ENCODE measurements at places on chromosomes 5 and 9.

GRCh38 chr9:588981-589380 is 252.5 kb upstream of the DMRT1 start:
- DNase-seq, result no peak

GRCh38 chr5:77145666-77146065 is 58.6 kb upstream of the ZBED3 start:
- DNase-seq, result peak; percentile 54

GRCh38 chr5:179294891-179295777 is 50.1 kb downstream of the ADAMTS2 start:
- DNase-seq, result no peak

DNA sequence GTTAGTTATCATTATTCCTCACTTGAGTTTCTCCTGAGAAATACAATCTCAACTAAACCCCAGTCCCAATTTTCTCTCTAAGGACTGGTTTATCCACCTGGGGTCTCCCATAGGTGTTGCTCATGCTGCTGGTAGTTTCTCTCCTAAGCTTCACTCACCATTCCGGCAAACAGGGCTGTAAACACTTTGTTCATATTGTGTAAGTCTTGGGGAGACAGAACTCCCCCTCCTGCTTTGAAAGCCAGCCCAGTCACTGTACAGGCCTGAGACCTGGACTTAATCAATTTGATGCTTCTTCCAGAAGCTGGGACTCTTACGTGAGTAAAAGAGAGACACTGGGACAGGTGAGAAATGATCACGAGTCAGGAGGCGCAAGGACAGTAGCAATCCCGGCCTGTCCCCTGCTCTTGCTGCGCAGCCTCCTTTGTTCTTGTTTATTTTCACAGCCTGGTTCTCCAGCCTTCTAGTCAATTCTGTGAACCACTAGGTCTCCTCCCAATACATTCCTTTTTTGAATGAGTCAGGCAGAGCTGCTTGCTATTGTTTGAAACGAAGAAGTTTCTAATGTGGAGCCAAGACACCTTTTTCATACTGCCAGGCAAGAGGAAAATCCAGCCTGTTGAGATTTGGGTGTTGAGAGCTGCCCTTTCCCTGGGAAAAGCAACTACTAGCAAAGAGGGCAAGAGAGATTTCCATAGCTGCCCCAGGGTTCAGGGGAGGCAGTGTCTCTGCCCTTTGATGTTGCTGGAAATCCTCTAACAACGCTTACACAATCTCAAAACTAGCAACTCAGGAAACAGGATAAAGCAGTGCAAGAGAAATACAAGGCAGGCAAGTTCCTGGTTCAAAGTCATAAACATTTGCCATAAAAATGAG is 9.2 kb upstream of the SHROOM1 start:
- DNase-seq, result peak; percentile 71

DNA sequence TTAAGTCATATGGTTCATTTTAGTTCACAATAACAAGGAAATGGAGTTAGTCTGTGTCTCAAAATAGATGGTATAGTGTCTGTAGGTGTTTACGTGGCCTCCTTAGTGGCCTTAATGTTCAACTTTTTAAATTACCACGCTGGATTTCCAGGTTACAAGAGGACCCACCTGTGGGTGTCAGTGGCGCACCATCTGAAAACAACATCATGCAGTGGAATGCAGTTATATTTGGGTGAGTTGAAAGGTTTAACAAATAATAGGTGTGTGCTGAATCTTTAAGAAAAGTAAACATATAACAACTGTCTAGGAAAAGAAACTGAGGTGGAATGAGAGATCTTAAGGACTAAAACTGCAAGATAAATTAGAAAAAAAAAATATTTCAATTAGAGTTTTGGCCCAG is 2.9 kb downstream of the UBE2B start:
- DNase-seq, result no peak

- DNase-seq, result peak; percentile 58
Observed at GRCh38 chr9:19999491-20000057, 210.7 kb upstream of the SLC24A2 start.

DNA sequence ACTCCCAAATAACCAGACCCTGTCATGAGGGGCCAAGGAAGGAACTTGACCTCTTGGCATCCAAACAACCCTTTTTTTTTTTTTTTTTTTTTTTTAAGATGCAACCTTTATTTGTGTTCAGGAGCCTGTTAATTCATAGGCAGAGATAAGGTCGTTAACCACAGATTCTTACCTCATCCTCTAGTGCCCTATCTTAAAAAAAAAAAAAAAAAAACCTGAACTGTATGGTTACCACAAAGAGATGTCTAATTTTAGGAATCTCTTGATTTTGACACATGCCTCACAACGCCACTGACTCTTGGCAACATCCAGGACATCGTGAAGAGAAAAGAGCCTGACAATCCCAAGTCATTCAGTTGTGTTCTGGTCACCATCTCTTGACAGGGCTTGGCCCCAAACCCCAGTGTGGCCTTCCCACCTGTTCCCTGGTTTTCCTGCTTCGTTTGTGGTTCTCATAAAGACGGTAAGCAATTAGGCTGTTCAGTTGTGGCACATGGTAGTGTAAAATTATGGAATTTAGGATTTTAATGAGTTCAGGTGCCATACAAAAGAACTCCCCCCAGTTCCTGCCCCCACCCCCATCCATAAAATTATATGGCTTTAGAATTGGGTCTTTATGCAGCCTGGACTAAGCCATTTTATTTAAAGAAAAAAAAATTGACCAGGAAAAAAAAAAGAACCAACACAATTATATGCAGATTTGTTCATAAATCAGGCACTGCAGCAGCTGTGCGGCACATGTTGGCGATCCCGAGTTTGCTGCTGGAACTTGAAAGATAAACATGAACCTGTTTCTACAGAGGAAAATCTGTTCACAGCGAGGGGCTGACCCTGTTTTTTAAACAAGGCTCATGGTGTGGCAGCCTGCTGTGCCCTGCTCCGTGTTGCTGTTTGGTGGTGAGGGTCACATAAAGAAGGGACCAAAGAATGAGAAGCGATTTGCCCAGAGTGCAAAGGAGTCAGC is 267.8 kb upstream of the CLINT1 start:
- DNase-seq, result no peak

- no peak for DNase-seq
Observed at GRCh38 chr5:85998656-85999055, 619.1 kb upstream of the COX7C start.

DNA sequence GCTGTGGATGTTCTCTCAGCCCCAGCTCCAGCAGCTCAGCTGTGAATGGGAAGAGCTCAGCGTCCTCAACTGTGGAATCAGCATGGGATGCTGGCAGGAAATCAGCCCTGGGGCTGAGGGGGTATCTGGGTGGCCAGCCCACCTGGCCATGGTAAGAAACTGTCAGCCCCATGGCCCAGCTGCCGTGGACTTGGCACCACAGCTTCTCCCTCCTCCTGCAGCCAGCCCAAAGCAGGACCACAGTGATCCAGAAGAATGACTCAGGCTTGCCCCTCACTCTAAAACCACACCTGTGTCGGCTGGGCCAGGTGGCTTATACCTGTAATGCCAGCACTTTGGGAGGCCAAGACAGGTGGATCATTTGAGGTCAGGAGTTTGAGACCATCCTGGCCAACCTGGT is 48.0 kb downstream of the SAR1B start:
- no peak for DNase-seq

GRCh38 chr9:16627521-16627920 is 242.9 kb downstream of the BNC2 start:
- DNase-seq, result no peak

DNA sequence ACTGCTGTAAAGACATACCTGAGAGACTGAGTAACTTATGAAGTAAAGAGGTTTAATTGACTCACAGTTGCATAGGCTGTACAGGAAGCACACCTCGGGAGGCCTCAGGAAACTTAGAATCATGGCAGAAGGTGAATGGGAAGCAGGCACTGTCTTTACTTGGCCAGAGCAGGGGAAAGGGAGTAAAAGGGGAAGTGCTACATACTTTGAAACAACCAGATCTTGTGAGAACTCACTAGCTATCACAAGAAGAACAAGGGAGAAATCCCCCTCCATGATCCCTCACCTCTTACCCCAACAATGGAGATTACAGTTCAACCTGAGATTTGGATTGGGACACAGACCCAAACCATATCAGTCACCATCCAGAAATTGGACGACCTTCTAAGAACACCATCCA is 1285.8 kb upstream of the CDH9 start:
- DNase-seq, result no peak

- DNase-seq, result no peak
Observed at GRCh38 chr5:10543585-10544040, 20.3 kb upstream of the ANKRD33B start.

DNA sequence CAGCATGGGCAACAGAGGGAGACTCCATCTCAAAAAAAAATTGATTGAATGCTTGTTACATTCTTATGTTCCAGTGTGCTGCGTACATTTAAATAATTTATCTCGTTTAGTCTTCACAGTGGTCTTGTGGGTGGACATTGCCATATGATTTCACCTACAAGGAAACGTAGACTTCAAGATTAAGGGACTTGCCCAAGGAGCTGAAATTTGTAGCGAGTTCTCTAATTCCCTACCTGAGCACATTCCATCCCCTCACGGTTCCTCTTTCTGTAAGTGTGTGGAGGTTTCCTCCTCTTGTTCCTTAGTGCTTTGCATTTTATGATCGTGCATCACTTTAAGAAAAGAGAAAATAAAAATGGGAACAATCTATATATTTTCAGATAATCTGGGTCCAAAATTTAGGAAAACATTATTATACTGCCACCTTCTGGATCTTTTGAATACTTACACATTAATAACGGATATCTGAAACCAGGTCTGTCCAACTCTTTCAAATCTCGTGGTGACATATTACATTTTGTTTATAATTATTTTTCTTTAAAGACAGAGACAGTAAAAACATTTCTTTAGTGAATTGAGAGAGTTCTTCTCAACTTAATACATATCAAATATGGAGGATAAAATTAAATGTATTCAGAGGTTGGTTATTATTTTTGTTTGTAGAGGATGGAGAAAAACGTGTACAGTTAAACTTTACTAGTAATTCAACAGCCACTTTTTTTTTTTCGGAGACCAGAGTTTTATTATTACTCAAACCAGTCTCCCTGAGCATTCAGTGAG is 29.9 kb upstream of the C7 start:
- peak; percentile 60 for DNase-seq

DNA sequence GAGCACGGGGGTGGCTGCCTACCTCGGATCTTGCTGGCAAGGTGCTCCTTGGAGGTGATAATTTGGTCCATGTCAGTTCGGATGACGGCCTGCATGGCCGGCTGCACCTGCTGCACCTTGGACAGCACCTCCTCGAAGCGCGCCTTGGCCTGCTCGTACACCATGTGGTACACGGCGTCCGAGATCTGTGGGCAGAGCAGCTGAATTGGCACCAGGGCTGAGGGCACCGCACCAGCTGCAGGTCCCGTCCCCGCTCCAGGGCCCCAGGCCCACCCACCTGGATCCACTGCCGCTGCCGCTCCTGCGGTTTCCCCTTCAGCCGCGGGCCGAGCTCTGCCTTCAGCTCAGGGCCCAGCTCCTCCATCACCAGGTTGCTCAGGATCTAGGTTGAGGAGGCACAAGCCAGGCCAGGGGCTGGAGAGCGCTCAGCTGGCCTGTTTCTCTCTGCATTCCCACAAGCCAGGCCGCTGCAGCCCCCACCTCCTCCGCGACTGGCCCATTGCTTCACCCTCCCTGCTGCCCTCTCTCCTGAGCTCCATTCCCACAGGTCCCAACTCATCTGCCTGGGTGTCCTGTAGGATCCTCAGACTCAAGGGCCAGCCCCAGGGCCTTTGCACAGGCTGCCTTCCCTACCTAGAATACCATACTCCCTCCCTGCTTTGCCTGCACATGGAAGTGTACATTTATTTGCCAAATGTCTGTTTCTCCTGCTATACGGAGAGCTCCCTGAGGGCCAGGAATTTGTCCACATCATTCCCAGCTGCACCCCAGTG is 65.7 kb downstream of the LRSAM1 start:
- no peak for DNase-seq

DNA sequence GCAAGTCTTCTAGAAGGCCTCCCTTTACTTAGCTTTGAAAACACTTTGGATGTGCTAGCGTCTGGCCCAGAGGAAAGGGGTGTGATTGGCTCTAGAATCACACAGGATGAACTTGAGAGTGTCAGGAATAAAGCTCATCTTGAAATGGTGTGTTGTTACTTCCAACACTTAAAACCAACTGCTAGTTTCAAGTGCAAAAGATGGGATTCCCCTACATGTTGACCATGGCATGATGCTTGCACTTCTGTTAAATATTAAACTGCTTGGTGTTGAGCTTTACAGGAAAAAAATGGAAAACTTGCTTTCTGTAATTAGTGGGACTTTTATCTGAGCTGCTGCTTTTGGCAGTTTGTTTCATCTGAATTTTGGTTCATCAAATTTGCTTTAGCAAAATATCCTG is 261.1 kb downstream of the MED10 start:
- DNase-seq, result no peak

GRCh38 chr5:79508354-79508753 is 5.6 kb downstream of the HOMER1 start:
- no peak for DNase-seq

GRCh38 chr5:15001517-15001916 is 129.9 kb upstream of the ANKH start:
- DNase-seq, result no peak

GRCh38 chr5:131581702-131582101 is 53.3 kb downstream of the RAPGEF6 start:
- DNase-seq, result no peak

GRCh38 chr9:118618084-118618483 is 751.2 kb downstream of the BRINP1 start:
- DNase-seq, result peak; percentile 32

DNA sequence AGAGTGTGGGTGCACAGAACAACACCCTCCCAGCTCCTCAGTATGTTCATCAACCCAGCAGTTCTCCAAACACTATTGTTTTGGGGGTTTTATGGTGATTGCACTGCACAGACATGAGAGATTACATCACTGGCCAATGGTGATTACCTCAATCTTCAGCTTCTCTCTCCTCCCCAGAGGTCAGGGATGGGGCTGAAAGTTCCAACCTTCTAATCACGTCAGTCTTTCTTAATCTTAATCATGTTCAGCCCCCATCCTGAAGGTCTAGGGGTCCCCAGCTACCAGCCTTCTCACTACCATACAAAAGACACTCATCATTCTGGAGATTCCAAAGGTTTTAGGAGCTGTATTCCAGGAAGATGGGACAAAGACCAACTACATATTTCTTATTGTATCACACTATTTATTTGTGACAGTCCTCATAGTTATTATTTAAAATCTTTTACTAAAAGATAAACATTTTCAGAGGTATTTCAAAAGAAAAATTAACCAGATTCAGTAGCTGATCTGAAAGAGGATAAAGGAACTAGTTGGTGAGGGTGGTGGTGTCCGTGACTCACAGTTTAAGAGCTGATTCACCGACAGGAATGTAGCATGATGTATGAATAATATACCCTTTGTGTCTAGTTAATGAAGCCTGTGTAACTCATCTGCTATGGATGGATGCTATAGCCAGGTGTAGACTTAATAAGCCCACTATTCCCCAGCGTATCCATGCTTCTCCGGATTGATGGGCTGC is 35.6 kb downstream of the RASEF start:
- peak; percentile 88 for DNase-seq

DNA sequence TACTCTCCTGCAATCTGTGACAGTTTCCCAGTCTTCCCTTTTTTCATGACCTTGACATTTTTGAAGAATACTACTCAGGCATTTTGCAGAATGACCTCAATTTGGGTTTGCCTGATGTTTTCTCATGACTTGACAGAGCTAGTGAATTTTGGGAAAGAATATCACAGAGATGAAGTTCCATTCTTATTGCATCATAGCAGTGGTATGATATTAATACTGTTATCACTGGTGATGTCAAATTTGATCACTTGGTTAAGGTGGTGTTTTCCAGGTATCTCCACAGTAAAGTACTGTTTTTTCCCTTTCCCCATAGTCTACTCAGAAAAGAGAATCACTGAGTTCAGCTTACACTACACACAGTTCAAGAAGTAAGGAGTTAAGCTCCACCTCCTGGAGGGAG is 56.2 kb upstream of the XPA start:
- DNase-seq, result no peak

Data from cardiac fibroblast (primary cell).